Stimulated activated CD8-positive, alpha-beta memory T cell treated with anti-CD3 and anti-CD28 coated beads, Interleukin-12 subunit alpha, Interleukin-12 subunit beta, amount 100 ng/mL, for 1 hour (primary cell): ENCODE measurements at places on chromosomes 1 and 21.

DNA sequence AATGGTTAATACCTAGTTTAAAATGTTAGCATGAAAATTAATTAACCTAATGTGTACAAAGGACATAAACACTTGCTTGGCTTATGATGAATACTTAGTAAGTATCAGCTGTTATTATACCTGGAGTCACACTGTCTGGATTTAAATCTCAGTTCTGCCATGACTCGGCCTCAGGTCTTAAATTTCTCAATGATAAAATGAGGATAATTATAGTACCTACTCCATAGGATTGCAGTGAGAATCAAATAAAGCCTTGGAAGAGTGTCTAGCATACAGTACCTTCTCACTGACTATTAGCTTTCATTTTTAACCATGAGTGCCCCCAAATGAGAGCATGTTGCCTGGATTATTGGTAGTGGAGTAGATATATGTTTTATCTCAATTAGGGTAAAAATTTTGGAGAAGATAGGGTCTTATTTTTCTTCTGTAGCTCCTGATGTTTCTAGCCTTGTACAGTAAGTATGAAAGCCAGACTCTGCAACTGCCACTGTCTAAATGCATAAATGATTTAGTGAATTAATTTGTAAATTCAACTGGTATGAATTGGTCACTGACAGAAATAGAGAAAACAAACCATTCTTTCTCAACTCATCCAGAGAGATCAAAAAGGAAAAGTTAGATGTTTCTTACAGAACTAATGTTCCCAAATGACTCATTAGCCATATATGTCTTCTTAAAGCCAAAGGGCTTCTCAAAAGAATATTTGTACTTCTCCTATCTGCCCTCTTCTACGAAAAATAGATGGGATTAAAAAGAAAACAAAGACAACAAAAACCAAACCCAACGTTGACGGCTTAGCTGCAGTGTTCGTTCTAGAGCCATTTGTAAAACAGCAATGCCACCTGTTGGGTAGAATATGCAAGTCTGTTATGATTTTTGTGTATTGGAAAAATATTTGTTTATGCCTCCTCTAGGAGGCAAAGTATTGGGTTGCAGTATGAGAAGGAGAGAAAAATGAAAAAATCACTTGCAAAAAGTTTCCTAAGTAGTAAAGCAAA is 53.8 kb upstream of the MROH9 start:
- DNase-seq = no peak

DNA sequence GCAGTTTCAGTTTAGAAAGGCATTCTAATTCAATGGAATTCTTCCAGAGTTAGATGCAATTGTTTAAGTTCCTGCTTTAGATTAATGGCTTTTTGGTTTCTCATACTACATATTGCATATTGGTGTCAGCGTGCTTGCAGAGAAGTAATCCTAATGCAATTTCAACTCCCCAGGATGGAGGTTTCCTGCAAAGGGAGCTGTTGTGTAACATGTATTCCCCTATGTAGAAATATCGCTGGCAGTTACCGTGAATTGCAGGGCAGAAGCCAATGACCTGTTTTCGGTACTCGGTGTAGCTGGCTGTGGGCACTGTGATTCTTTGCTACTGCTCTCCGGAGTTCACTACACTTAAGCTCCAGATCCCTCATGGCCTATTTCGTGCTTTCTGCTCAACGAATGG is 256.1 kb upstream of the PTBP2 start:
- no peak for DNase-seq

DNA sequence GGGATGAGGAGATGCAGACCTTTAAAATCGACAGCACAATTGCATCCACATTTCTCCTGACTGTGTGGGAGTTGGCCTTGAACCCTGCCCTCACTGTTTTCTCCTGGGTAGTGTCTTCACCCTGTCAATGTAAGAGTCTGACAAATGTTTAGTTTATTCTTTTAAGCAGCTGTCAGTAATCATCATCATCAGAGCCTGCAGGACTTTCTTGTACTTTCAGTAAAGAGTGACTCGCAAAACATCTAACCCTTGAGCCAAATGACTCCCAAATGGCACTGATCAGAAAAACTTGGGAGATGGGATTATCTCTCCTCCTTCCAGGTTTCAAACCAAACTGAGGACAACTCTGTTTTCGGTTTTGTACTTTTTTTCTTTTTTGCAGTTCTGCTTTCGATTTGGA is 460.2 kb downstream of the KIF26B start:
- DNase-seq = no peak

GRCh38 chr1:184473176-184473966 is 86.5 kb downstream of the C1orf21 start:
- DNase-seq = no peak

GRCh38 chr21:40351006-40351405 is 483.8 kb downstream of the PCP4 start:
- no peak for DNase-seq

GRCh38 chr1:226776975-226777374 is 37.9 kb upstream of the ITPKB start:
- no peak for DNase-seq

DNA sequence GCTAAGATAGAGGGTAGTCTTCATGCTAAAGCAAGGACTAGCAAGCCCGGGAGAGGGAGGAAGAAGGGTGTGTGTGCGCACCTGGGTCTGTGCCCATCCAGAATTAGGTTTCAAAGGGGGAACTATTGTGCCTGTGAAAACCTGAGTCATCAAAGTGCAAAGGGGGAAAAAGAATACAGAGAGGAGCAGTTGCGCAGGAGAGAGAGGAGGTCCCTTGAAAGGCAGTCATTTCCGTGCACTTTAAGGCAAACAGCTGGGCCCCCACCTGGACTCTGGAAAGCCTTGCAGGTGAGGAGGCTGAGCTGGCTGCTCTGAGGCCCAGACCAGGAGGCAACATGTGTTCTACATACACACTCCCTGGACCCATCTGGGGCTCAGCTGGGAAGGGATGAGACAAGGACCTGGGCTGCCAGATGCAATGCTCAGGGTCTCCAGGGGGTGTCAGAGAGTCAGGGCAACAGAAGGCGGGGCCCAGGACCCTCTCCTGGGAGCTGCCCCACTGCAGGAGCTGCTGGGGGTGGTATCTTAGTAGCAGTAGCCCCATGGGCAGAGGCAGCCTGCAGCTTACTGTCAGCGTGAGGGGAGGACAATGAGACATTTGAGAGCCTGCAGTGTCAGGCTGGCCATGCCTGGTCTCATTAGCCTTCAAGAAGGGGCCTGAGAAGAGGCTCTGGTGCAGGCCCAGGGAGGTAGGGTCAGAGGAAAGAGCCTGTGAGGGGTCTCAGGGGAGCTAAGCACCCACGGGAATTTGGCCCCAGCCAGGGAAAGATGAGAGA is 14.3 kb downstream of the PROK1 start:
- DNase-seq = no peak

GRCh38 chr1:59570524-59570923 is 244.2 kb upstream of the HOOK1 start:
- DNase-seq = peak; percentile 6

DNA sequence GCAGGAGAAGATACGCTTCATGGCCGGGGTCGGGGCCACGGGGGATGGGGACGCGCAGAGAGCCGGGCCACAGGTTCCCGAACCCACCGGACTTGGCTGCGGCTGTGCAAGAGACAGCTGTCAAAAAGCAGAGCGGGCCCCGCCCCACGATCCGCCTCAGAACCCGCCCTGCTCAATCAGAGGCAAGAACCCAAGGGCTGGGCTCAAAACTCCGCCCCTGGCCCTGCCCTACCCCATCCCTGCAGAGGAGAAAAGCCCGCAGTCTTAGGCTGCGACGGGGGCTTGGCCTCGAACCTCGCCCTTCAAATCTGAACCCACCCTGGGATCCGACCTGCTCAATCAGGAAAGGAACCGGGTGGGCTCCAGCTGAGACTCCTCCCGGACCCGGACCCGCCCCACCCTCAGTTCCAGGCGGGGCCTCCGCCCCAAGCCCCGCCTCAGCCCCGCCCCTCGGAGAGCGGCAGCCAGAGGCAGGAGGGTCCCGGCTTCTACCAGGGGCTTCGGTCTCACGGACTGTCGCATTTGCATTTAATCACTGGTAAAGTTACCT is at the start of gene ANKRD35:
TSS of gene ANKRD35 (minus strand) at position 129 of the 550 bp plus-strand sequence. CDS start at position 21, 108 bp downstream.
- DNase-seq = peak; percentile 76

DNA sequence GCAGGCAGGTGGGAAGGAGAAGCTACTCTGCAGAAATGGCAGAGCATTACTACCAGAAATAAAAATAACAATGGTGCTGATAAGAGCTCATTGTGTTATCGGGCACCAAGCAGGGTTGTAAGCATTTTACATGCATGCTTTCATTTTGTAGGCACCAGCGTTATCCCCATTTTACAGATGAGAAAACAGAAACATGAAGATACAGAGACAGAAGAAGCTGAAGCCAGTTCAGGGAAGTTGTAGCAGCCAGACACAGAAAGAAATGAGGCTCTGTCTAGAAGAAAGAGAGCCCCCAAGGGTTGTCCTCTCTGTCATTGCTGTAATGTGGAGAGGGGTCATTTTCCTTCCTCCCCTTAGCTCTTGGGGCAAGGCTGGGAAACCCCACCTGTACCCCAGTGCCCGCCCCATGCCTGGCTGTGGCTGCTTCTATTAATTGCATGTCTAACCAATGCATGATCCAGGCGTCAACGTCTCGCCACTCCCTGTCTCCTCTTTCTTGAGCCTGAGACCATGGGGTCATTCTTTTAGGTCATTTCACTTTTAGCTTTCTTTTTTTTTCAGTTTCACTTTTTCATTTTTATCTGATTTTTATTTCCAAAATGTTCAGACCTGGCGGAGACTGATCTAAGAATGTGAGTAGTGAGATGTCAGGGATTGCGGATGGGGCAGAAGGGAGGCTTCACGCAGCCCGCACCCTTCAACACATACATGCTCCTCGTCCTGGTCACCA is 6.8 kb downstream of the OLIG1 start:
- DNase-seq = no peak

- no peak for DNase-seq
These were observed 3.5 kb downstream of the TRIM67 start for GRCh38 chr1:231165371-231165770.

DNA sequence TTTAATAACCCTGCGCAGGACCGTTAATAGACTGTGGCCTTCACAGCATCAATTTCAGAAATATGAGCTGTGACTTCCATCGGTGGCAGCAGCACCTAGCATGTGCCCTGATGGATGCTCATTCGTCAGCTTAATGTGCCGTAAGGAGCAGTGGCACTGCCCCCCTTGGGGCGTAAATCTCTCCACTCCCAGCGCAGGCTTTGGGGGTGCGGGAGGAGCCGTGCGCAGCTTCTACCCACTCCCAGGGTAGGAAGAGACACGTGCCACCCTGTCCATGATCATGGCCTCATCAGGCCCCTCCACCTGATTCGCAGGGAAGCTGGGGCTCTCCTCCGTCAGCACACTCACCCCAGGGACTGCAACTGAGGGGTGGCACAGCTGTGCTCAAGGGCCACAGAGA is 149.5 kb downstream of the NPHP4 start:
- DNase-seq = no peak

DNA sequence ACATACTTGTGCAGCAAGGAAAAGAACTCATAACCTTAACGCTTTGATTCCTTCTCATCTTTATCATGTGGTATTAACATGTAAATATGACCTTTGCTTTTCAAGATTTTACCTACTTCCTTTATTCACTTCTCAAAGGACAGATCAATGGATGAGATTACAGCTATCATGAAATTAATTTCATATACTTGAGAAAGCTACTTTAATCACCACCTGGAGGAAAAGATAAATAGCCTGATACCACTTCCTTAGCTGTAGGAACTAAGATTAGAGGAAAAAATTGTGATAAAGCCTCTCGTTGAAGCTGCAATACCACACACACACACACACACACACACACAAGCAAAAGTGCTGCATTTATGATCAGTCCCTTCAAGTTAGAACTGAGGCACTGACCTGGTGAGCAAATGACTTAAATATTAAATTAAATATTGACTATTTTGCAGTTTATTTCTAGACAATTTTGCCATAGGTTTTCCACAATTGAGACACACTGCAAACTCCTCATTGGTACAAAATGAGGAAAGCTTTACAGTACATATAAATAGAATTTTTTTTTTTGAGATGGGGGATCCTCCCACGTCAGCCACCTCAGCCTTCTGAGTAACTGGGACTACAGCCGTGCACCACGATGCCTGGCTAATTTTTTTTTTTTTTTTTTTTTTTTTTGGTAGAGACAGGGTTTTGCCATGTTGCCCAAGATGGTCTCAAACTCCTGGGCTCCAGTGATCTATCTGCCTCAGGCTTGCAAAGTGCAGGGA is 27.2 kb upstream of the DMRTB1 start:
- no peak for DNase-seq

- peak; percentile 33 for DNase-seq
These were observed 33.3 kb upstream of the FAM3B start for GRCh38 chr21:41283211-41283818.

DNA sequence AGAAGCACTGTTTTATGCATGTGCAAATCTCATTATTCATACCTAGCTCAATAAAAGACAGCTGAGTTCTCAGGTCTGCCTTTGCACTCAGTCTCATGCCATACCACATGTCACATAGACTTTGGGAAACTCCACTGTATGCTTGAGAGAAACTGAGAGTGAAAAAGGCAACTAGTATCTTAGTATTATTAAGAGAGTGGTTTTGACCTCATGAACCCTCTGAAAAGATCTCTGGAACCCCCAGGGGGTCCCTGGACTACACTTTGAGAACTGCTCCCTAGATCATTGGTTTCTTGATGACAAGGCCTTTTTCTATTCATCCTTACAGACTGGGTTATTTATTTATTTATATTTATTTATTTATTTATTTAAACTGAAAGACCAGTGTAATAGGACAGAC is 3.7 kb upstream of the RHEX start:
- DNase-seq = no peak

DNA sequence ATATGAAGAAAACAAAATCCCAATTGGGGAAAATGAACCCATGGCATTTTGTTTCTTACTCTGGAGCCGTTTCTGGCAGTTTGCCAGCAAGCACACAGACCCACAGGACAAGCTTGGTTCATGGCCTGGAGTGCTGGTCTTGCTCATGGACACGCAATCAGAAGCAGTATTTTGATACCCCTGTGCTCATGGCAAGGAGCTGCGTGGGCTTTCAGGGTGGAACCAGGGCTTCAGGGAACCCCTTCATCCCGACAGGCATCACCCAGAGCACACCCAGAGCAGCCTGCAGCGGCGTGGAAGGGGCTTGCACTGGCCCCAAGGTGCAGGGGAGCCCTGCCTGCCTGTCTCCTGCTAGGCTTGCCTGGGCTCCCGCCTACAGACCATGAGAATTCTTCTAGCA is 45.4 kb upstream of the PCBP3 start:
- no peak for DNase-seq

GRCh38 chr1:167630568-167631385 is 745 bp downstream of the RCSD1 start:
- DNase-seq = no peak

DNA sequence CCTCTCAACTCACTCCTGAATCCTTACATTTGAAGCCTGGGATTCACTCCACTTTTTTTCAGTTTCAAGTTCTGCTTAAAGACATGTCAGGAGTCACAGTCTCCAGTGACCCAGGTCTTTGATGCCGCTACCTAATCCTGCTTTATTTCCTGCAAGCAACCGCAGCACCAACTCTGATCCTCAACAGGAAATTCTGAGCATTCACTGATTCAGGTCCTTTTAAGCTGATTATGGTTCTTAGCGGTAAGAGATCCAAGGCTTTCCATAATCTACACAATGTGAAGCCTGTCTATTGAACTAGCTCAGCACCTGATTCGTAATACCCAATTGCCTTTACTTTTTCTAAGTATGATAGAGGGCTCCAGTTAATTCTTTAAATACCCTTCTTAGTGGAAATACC is 43.7 kb upstream of the PIGC start:
- no peak for DNase-seq

- DNase-seq = no peak
These were observed 10.7 kb downstream of the TNFRSF8 start for GRCh38 chr1:12073796-12074195.

GRCh38 chr1:33180226-33180910 is 1.5 kb downstream of the TRIM62 start:
- DNase-seq = no peak

- DNase-seq = no peak
These were observed 19.4 kb downstream of the RRP15 start for GRCh38 chr1:218304281-218305039.
